Left renal cortex interstitium (tissue), 4 donors: ENCODE measurements at places on chromosomes 3 and 15. TPM values are rescaled to one million over a fixed set of nuclear protein-coding genes. Genes with fewer than 3 reads are reported as not detected.

DNA sequence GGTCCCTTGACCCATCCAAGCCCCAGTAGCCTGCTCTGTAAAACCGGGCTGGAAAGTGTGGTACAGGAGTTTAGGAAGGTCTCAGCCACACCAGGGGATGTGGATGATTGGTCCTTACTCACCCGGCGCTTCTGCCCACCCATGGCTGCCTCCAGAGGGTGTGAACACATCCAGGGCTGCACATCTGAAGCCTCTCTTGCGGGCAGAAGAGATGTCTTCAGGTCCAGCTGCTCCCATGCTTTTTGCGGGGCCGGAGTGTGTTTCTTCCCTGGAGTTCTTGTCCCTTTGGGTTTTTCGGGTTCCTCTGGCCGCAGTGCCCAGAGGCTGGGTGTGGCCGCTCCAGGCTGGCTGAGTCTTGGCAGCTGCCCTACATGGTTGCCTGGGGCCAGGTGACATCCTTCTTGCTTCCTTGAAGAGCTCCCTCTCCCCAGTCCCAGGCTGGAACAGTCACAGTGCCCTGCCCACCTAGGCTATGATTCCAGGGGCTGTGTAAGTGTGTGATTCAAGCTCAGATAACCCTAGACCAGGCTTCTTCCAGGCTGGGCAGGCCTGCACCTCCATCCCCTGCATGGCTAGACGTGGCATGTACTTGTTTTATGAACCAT is 33.9 kb downstream of the HDAC11 start:
- no peak for DNase-seq

- no peak for DNase-seq
Measured at GRCh38 chr3:64196236-64196929, 28.9 kb downstream of the PRICKLE2 start.

The GOLGA8J gene
- polyA plus RNA-seq: 3.0 TPM

DNA sequence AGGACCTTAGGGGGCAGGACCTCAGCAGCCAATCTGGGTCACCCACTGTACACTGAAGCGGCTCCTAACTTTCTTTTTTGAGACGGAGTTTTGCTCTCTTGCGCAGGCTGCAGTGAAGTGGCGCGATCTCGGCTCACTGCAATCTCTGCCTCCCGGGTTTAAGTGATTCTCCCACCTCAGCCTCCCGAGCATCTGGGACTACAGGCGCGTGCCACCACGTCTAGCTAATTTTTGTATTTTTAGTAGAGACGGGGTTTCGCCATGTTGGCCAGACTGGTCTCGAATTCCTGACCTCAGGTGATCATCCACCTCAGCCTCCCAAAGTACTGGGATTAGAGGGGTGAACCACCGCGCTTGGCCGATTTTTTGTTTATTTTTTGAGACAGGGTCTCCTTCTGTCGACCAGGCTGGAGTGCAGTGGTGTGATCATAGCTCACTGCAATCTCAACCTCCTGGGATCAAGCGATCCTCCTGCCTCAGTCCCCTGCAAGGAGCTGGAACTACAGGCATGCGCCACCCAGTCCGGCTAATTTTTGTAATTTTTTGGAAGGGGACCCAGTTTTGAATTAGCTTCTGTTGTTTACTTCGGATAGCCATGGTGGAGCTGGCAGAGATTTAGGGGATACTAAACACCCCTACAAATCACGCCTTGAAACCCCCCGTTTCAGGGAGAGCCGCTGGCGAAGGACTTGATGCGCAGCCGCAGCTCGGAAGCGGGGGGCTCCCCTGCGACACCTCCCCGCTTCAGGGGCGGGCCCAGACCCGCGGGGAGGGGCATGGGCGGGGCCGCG is 1.5 kb upstream of the CLK3 start:
- DNase-seq: no peak

The PLA1A gene
- polyA plus RNA-seq: 6.0 TPM

DNA sequence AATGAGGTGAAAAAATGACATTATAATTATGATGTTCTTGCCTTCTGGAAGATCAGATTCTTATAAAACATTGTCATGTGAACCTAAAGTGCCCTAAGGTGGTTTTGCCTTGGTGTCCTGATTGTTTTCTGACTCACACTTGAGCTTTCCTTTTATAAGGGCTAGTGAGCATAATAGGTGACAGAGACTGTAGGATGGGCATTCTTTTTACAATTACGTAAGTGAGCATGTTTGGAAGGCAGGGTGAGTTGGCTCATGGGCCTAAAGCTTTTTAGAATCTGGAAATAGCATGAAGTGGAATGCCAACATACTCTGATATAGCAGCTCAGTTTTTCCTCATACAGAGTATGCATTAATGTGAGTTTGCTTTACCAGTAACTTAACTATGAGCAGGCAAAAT is 41.2 kb downstream of the CRYBG3 start:
- no peak for DNase-seq

The P2RY1 gene
- 2.8 TPM for polyA plus RNA-seq

- no peak for DNase-seq
Measured at GRCh38 chr15:66855041-66855440, 153.0 kb downstream of the SMAD6 start.

GRCh38 chr3:98754483-98754882 is 8.7 kb upstream of the ST3GAL6 start:
- DNase-seq: no peak

DNA sequence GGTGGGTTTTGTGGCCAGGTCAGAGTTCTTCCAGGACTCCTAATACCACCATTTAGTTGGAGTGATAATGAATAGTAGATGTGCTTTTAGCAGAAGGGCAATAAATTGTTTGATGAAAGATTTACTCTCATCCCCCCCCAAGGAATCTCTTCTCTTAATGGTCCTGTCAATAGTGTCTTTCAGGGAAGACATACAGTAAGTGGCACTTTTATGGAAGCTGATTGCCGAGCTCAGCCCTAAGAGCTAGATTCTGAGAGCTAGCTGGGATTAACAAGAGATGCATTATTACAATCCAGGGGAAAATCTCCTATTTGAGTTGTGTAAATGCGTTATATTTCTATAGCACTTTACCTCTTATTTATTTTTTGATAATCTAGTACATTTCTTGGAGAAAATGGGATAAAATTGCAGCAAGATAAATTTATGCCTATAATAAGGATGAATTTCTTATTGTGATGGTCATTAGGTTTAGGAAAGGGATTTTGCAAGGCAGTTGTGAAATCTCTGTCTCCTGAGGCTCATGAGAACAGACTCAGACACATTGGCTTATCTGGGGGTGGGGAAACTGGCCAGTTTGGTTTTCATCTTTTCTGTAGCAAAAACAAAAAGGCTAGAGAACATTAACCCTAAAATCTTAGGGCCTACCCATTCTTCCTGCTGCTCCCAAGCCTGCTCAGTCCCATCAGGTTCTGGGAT is 41.6 kb upstream of the CLSTN2 start:
- no peak for DNase-seq

The KBTBD13 gene
- polyA plus RNA-seq: 0.05 TPM

DNA sequence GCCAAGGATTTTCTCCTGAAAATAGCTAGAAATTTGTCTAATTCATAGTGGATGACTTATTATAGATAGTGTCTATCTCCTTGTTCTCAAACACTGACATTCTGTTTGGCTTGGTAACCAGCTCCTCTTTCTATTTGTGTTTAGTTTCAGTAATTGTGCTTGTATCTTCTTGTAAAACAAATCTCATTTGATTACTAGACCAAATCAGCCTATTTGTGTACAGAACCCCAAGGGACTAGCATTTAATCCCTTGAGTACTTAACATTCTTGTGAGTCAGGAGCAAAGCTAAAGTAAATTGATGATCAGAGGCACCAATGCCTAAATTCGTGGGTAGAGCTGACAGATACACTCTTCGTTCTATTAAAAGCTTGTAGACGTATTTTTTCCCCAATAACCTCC is 306.5 kb upstream of the SLITRK3 start:
- DNase-seq: no peak

The CASR gene
- polyA plus RNA-seq: 25.1 TPM

DNA sequence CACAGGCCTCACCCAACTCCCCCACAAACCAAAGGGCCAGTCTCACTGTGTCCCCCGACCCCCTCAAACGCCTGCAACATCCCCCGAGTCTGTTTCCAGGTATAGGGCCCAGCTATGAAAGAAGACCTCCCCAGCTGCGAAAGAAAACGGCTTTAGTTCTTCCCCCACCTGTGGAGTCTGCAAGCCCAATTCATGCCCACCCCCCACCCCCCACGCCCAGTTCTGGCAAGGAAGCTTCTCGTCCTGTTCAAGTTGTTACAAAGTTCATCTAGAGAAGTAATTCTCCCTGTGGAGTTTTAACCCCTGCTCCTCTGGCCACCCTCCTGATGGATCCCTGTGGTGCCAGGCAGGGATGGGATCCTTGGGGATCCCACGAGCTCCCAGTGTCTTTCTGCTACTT is 54.4 kb downstream of the CCDC66 start:
- no peak for DNase-seq

The SHC4 gene
- 2.9 TPM for polyA plus RNA-seq

DNA sequence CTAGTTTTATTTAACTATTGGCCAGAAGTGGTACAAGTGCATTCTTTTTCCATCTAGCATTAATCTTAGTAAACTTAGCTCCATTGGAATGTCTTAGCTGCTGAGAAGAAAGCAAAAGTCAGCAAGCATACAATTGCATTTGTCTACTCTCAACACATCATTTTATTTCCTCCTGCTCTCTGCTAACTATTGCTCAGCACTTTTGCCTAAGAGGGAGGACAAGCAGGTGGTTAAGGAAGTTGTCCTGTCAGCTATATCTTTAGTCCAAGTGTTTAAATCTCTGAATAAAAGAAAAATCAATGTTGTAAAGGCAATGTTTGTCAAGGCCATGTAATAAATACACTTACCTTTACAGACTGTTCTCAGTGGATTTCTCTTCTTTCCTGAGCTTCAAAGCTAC is 51.0 kb downstream of the FHIT start:
- no peak for DNase-seq

The MUC20 gene
- 42.3 TPM for polyA plus RNA-seq

GRCh38 chr15:96325541-96326327 is 4.8 kb upstream of the NR2F2 start:
- DNase-seq: peak; percentile 46

DNA sequence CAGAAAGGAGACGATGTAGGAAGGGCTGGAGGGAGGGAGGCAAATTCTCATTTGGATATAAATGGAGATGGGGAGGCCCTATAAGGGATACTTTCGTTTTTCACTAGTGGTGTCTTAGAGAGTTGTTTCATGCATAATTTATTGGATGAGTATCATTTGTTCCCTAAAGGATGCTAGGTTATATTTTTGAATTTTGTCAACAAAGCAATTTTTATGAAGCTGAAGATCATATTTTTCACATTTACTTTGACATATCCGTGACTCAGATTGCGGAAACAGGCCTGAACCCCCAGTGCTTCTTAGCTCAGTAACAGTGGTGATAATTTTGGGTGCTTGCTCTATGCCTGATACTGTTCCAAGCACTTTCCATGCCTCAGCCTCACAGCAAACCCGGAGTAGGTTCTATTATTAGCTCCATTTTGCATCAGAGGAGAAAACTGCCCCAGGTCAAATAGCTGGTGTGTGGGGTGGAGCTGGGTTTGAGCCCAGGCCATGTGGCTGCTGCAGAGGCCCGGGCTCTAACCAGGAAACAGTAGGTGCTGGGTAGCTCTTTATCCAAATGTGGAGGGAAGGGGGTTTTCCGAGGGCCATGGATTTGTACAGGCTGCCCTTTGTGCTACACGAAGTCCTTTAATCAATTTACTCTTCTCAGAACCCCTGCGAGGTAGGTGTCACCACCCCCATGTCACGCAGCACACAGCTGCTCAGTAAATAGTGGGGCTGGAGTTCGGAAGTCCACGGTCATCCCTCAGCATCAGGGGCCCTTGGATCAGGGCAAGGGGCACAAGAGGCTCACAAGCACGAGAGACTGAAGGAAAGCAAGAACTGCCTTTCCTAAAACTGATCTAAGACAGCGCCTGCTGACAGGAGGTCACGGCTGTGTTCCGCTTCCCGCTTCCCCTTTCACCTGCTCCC is 99.1 kb downstream of the SLC49A4 start:
- no peak for DNase-seq

- no peak for DNase-seq
Measured at GRCh38 chr15:40091861-40092255, 16.8 kb downstream of the BMF start.

GRCh38 chr15:56042982-56043980 is 49.9 kb upstream of the NEDD4 start:
- DNase-seq: no peak

The CFAP91 gene
- polyA plus RNA-seq: 28.4 TPM

GRCh38 chr3:134964226-134964625 is 169.2 kb downstream of the EPHB1 start:
- no peak for DNase-seq

The MRAS gene
- polyA plus RNA-seq: 33.5 TPM

The SLC6A1 gene
- polyA plus RNA-seq: 0.86 TPM

DNA sequence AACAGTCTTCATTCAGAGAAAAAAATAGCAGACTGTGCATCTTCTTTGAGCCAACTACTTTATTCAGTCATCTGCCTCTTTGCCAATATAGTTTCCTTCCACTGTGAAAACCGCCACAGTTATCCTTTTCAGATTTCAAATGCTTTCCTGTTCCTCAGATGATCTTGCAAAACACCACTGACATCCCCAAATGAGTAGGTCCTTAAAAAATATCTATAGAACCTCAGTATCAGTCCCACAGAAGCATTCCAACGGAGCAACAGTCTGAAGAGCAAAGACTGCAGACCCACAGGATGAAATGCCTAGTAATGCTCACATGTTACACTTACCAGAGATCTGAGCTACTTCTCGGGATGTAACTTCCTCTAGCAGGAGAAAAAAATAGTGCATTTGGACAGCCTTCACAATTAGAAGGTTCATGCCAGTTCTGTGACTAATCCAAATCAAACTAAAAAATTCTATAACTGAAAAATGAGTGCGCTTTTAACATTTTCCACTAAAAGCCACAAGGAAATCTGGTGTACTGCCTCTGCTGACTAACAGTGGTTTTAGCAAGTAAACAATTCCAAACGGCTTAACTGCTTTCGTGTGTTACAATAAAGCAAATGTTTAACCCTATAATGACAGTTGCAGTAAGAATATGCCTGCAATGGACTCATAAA is at the start of gene ANKRD28:
ANKRD28 (minus strand) TSS at position 338 of the 662 bp plus-strand sequence. CDS start 1,458 bp downstream, outside the sequence.
- DNase-seq: peak; percentile 34

The MEIS2 gene
- 148 TPM for polyA plus RNA-seq

DNA sequence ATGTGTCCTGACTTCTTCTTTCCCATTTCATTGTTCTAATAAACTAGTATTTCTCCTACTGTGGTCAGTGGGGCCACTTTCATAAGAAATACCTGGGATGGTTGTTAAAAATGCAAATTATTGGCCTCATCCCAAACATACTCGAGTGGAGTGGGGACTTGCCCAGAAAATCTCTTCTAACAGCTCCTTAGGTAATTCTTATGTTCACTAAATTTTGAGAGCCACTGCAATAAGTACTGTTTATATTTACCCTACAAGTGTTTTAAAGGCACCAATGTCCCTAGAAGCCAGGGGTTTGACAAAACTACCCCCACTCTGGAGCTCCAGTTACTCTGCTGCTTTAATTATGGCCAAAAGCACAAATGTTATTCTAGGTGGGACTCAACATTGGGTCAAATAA is 70.0 kb upstream of the ACP3 start:
- no peak for DNase-seq

DNA sequence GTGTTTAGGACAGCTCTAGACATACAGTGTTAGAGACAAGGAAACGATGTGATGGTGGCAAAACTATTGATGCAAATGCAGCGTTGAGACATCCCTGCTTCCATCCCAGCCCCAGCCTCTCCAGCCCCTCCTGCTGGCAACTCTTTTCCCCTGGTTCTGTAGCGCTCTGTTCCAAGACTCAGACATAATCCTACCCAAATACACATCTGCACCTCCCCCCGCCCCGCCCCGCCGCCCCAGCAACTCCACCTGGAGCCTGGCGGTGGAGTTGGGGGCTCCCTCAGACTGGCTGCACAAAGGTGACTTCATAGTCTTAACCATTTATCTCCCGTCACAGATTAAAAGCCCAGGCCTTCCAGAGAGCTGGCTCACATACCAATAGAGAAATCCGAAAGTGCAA is 7.2 kb upstream of the SEC22A start:
- no peak for DNase-seq
